ENCODE measurements at places on chromosomes 7 and 10.

DNA sequence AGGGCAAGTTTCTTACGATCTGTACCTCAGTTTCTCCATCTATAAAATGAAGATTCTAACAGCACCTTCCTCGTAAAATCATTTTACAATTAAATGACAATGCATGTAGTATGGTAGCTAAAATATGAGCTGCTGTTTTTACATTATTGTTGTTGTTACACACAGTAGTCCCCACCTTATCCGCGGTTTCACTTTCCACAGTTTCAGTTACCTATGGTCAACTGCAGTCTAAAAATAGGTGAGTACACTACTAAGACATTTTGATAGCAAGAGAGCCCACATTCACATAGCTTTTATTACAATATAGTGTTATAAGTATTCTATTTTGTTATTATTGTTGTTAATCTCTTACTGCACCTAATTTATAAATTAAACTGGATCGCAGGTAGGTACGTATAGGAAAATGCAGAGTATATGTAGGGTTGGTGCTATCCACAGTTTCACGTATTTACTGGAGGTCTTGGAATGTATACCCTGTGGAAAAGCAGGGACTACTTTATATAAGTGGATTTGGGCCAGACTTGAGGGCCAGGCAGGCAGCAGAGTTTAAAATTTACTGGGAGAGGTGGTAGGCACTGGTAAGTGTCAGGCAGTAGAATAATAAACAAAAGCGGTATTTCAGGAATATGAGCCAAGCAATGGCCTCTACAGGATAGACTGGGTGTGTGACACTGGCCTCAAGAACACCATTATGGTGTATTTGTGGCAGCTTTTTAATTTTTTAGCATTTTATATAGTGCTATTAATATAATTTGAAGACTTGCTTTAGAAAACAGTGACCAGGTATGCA is 10.2 kb downstream of the DNMBP start:
- DNase-seq: no peak

GRCh38 chr10:1270906-1271305 is 214.7 kb downstream of the WDR37 start:
- peak; percentile 22 for DNase-seq

DNA sequence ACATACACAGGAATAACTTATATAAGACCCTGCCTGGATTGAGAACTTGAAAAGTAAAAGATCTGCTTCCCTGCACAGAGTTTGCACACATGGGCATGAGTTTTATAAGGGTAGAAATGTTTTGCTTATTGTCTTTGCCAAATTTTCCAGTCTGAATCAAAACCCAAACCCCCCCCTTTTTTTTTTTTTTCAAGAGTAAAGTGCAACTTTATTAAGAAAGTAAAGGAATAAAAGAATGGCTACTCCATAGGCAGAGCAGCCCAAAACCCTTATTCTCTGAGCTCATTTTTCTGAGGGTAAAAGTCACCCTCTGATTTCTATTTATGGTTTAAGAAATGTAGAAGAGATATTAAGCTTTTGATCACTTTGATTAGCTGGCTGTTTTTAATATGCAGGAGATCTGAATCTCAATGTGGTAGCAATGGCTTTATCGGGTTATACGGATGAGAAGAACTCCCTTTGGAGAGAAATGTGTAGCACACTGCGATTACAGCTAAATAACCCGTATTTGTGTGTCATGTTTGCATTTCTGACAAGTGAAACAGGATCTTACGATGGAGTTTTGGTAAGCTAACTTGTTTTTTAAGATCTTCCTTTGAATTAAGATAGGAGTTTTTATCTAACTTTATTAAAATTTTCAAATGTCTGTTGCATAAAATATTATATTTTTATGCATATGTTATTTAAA is 18.7 kb downstream of the MIOS start:
- DNase-seq: no peak

DNA sequence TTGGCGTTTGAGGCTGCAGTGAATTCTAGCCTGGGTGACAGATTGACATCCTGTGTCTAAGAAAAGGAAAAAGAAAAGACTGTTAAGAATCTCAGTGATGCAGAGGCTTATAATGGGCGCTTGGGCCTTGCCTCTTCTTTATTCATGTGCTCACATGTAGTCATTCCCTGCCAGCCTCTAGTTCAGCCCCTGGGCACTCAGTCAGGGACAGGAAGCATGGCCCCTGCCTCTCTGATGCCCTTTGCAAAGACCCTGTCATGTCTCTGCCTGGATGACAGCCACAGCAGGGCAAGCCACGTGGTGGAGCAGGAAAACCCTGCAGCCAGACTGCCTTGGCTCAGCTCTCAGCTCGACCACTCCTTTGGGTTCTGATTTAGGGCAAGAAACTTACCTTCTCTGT is 368.9 kb downstream of the RPS24 start:
- DNase-seq: no peak

- DNase-seq: no peak
These were observed 157.2 kb downstream of the CHRM2 start for GRCh38 chr7:137025469-137026175.

DNA sequence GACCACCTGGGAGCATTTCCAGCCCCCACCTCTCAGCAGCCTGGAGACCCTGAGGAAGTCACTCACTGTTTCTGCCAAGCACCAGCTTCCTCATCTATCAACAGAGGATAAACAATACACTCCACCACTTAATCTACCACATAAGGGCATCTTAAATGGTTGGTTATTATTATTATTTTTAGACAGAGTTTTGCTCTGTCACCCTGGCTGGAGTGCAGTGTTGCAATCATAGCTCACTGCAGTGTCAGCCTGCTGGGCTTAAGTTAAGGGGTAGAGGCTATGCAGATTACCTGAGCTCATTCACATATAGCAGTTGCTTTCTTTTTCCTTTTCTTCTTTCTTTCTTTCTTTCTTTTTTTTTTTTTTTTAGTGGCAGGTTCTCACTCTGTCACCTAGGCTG is 59.5 kb upstream of the ELN start:
- no peak for DNase-seq

GRCh38 chr10:132927824-132928223 is 14.5 kb downstream of the CFAP46 start:
- DNase-seq: no peak

GRCh38 chr10:75410132-75411005 is 8.8 kb upstream of the ZNF503 start:
- no peak for DNase-seq

DNA sequence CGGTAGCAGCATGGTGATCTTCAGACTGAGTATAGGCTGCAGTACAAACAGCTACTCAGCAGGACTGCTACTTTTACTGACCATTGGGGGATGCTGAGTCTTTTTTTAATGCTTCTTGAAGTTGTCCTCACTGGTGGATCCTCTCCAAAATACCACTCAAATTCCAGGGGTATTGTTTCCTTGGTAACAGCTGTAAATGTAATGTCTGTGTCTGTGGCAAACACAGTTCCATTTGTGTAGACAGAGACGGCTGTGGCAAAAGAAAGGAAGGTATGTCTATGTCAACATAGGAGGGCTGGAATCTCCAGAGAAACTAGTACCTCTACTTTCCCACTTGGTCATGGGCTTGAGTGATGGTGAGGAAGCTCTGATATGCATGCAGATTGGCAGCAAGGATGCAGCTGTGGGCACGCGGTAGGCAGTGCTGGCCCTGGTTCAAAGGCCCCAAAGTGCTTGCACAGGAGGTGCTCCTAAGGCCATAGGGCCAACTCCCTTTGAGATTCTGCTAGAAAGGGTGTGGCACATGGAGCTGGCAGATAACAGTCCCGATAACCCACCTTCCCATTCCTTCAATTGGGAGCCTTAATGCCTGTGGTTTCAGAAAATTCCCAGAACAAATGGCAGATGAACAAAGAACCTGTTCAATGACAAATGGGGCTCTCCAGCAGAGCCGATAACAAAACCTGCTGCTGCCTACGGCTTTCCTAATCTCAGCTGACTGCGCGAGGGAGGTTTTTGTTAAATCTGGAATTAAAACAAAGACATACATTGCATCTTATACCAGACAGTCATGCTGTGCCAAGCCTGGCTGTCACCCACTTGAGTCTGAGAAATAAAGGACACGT is 43.0 kb downstream of the PKD1L1 start:
- no peak for DNase-seq

- no peak for DNase-seq
These were observed 99.3 kb downstream of the DGKI start for GRCh38 chr7:137747359-137748031.

DNA sequence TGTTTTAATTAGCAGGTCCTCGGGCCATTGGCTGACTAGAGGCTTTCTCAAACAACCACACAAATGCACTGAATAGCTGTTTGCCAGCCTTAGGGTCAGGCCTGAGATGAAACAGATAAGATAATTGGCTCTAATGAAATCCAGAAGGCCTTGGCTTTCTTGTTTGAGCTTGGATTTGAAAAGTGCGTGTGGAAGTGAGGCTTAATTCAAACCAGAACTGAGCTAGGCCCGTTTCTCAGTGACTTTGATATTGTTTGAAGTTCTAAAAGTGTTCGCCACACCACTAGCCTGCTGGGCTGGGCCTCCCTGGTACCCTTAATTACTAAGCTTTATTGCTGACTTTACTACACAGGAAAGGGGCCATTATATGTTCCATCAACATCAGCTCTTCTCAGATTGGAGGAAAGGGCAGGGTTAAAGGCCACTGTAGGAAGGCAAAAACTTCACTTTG is 270.6 kb downstream of the TWIST1 start:
- DNase-seq: no peak

DNA sequence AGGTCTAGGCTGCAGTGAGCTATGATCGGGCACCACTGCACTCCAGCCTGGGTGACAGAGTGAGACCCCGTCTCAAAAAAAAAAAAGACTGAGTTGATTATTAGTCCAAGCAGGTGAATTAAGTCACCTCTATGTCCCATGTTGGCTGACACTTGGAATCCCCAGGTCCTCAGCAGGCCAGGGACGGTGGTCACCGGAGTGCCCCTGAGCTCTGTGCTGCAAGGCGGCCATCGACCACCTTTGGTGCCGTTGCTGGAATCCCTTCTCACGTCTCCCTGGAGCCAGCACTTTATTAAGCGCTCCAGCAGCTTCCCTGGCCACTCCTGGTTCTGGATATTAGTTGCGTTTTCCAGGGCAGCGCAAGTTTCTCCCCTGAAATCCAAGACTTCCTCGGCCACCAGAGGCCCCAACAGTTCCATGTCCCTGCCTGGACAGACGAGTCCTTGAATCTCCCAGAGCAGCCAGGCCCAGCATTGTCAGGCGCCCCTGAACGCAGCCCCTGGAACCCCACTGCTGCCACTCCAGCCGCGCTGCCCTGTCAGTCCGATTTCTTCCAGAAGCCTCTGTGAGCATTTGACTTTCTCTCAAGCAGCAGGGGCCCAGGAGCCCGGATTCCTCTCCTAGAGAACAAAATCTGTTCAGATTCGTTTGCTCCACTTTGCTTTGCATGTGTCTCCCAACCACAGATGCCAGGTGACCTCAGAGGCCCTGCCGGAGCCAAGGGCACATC is 38.4 kb upstream of the FOXL3 start:
- no peak for DNase-seq

DNA sequence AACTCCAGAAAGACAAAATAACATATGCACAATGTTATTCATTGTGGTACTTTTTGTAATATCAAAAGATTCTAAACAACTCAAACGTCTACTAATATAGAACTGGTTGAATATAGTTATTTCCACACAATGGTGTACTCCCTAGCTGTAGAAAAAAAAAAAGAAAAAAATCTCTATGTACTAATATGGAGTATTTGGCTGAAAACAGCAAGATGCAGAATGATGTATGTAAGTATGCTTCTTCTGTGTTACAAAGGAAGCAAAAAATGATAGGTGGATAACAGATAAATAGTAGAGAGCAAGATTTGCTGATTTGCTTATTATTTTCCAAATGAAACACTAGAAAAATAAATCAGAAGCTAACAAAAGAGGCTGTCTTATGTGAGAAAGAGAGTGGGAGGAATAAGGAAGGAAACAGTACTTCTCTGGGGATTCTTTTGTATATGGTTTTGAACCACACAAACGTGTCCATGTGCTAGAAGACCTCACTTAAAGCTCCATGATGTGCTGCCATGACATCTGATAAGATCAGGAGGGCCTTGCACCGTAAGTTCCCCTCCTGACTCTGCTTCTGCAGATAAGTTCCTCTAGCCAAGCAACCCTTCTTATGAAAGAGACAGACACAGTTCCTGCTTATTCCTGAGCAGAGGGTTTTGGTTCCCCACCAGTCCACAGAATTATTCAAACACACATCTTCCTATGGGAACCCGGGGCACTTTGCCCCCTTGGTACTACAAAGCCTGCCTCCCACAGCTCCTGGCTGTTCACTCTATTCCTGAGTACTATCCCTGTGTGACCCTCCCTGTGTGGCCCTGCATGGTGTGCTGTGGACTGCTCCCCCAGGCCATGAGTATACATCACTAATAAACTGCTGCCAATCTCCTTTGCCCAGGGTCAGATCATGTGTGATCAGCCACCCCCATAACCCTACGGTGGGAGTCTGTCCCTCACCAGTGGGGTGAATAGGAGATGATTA is 159.1 kb downstream of the CCDC71L start:
- DNase-seq: no peak

DNA sequence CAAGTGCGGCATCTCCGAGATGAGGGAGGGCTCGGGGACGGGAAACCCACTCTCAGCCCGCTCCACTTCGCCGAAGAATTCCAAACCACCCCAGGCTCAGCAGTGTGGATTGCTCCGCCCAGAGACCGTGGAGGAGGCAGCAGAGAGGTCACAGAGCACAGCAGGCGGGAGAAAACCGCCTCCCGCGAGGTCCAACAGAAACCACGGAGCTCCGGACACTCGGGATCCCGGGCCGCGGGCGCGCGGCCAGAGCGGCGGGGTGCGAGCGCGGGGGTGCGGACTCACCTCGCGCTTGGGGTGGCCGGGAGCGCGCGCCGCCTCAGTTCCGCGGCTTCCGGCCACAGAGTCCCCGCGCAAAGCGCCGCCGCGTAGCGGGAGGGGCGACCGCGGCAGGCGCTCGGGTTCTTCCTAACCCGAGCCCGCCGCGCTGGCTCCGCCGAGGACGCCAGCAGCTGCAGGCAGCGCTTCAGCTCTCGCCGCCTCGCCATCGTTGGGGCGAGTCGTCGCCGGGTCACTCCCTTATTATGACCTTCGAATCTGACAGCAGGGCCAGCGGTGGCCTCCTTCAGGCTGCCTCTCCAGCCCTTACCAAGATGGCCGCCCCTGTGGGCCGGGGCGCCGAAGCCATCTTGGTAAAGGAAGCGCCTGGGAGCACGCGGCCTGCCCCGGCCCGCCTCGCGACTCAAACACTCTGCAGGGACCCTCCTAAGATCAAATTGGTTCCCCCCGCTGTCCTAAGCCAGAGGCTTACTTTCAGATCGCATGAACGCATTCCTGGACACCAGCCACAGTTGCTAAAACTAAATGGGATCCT is at the start of gene NAPEPLD:
Gene NAPEPLD (minus strand): TSS at position 106 of the 814 bp plus-strand sequence. CDS start 20,323 bp downstream, outside the sequence.
- peak; percentile 88 for DNase-seq

GRCh38 chr10:71218651-71219050 is 6.3 kb downstream of the UNC5B start:
- no peak for DNase-seq

- peak; percentile 76 for DNase-seq
These were observed 579 bp downstream of the RBM33 start for GRCh38 chr7:155644971-155645509.

GRCh38 chr10:119449760-119450461 is 92.6 kb downstream of the RGS10 start:
- no peak for DNase-seq

All from stimulated activated effector memory CD8-positive, alpha-beta T cell treated with anti-CD3 and anti-CD28 coated beads, Interleukin-12 subunit alpha, Interleukin-12 subunit beta, amount 100 ng/mL, for 72 hours (primary cell).